Stimulated activated CD8-positive, alpha-beta memory T cell treated with anti-CD3 and anti-CD28 coated beads, Interleukin-2, amount 100 ng/mL, for 48 hours (primary cell): ENCODE measurements at places on chromosomes 11 and 22.

- no peak for DNase-seq
Observed at GRCh38 chr11:28679795-28680468, 571.7 kb downstream of the METTL15 start.

- no peak for DNase-seq
Observed at GRCh38 chr22:24947881-24948280, 1.4 kb upstream of the LHFPL7 start.

- DNase-seq: no peak
Observed at GRCh38 chr11:9095421-9095820, 4.0 kb upstream of the SCUBE2 start.

- DNase-seq: peak; percentile 40
Observed at GRCh38 chr11:2933375-2934020, 4.3 kb upstream of the PHLDA2 start.

DNA sequence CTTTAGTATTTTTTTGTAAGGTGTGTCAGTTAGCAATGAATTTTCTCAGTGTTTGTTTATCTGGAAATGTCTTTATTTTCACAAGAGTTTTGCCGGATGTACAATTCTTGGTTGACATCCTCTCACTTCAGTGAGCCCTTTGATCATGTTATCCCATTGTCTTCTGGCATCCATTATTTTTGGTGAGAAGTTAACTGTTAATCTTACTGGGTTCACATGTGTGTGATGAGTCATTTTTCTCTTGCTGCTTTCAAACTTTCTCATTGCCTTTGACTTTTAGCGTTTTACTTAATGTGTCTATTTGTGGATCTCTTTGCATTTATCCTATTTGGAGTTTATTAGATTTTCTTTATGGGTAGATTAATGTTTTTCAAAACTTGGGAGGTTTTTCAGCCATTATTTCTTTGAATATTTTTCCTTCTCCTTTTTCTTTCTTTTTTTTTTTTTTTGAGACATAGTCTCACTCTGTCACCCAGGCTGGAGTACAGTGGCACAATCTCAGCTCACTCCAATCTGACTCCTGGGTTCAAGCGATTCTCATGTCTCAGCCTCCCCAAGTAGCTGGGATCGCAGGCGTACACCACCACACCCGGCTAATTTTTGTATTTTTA is 100.5 kb upstream of the RRM1 start:
- no peak for DNase-seq

DNA sequence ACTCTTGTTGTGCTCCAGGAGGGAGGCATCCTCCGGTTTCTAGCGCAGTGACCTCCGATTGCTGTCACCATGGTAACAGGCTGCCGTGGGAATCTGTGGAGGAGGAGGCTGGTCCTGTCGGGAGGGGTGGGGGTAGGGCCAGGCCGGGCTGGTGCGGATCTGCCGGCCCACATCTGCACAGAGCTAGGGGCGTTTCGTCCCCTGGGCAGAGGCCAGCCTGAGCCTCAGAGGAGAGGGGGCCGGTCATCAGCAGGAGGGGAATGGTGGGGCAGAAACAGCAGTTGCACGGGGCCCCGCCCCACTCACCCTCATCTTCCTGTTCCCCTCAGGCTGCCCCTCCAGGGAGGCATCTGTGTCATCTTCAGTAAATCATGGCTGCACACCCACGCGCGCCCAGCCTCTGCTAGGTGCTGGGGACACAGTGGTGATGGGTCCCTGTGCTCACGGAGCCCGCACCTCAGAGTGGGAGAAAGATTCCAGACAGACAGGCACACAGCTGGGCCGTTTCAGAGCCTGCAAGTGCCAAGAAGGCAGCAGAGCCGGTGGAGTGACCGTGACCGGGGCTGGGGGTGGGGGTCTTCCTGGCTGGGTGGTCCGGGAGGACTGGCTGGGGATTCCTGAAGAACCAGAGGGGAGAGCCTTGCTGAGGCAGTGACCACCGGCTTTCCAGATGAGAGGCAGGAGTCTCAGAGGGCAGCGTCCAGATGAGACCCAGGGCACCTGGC is 120.5 kb downstream of the CACNA1I start:
- DNase-seq: peak; percentile 26

DNA sequence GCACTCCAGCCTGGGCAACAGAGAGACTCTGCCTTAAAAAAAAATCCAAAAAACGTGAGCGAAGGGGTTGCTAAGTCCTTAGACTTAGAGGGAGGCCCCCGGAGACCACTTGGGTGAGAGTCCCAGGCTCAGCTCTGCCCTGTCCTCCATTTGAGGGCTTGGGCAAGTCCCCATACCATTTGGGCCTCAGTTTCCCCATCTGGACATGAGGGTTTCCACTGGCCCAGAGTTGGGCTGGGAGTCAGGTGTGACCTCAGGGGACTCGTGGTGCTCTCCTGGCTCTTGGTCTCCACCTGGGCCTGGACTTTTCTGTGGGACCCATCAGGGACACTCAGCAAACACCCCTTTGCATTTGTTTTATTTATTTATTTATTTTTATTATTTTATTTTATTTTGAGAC is 35.2 kb upstream of the CSNK1E start:
- no peak for DNase-seq
